ENCODE measurements at places on chromosomes 11 and 22.

DNA sequence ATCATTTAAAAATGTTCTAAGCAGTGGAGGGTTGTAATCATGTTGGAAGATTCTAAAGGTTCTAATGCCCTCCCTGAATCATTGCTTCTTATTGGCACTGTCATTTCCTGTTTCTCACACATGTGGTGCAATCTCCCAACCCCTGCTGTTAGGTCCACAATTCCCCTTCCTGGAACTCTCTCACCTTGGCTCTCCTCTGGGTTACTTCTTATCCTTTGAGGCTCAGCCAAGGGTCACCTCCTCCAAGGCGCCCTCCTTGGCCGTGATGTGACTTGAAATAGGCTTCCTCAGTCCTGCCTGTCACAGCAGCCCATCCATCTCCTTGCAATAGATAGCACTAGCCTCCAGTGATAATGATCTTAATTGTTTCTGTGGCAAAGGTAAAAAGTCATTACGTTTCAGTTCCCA lies 149.8 kb downstream of the TTC17 start:
- no peak for DNase-seq

DNA sequence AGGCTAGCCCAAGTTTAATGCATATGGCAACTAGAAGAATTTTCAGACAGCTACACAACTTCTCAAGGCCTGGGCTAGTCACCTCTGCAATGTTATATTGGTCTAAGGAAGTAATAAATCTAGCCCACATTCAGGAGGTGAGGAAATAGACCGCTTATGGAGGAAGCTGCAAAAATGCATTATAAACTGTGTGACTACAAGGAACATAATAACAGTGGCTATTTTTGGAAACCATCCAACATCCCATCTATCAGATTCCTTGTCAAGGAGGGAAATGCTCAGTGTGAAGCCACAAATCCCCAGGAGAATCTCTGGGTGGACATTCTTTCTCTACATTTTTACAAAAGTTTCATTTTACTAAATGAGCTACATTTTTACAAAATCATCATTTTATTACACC lies 76.1 kb downstream of the BBOX1 start:
- DNase-seq = no peak

DNA sequence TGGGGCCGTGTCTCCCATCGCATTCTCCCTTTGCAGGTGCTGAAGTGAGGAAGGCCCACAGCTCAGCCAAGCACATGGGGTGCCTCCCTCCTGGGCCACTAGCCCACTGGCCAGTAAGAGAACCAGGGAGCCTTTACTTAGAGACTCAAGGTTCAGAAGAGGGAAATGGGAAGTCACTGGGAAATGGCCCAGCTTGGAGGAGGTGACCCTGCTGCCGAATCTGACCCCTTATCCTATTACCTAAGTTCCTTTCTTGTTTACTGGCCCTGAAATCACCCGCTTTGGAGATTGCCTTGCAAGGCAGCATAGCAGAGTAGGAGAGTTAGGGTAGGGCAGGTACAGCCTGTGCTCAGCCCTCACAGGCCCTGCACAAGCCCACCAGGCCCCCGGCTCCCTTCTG lies 24.4 kb downstream of the UPB1 start:
- DNase-seq = no peak

GRCh38 chr11:76148941-76149613 lies 57.2 kb downstream of the WNT11 start:
- DNase-seq = no peak

DNA sequence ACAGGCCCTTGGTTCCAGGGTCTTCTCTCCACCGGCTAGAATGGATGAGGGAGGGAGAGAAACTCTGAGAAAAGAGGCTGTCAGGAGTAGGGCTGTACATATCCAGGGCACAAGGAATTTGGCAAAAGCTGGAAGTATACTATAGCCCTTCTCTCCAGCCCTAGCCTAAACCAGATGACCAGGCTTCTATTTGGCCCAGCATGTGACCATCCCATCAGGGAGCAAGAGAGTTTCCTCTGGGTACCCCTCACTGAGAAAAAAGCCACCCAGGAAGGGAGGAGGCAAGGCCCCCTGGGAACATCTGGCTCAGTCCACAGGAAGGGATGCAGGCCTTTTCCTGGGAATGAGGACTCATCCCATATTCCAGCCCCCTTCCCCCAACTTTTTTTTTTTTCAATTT lies 8.3 kb downstream of the CD44 start:
- DNase-seq = no peak

DNA sequence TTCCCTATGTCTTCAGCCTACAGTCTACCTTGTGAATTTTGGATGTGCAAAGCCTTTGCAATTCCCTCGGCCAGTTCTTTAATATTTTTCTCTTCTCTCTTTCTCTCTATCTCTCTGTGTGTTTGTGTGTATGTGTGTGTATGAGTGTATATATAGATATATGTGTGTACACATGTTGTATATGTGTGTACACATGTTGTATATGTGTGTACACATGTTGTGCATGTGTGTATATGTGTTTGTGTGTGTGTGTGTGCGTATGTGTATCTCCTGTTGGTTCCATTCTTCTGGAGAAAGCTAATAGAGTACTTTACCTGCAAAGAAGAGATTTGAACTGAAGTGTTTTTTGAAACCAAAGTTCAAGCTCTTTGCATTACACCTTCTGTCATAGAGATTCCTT lies 155.0 kb downstream of the LUZP2 start:
- no peak for DNase-seq

GRCh38 chr11:111445586-111445985 lies 66.5 kb upstream of the POU2AF1 start:
- DNase-seq = no peak

DNA sequence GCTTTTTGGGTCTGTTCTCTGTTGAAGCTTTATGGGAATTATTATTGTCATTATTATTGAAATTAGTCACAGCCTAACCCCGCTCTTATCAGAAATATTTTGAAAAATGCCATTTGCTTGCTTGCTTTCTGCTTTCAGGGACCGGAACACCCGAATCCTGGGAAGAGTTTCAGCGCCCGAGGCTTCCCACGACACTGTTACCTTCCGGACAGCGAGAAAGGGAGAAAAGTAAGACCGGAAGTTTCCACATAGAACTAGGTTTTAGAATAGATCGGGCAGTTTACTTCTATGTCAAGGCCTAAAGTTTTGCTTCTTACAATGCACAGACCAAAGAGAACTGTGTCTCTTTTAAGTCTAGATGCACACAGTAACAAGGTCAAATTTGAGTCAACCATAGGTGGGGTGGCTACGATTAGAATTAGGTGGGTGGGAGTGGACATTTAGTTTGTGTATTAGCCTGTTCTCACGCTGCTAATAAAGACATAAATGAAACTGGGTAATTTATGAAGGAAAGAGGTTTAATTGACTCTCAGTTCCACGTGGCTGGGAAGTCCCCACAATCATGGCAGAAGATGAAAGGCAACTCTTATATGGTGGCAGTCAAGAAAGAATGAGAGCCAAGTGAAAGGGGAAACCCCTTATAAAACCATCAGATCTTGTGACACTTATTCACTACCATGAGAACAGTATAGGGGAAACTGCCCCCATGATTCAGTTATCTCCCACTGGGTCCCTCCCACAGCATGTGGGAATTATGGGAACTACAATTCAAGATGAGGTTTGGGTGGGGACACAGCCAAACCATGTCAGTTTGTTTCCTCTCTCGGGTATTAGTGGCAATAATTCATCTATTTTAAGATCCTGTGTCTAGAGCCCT lies 12.9 kb downstream of the MPEG1 start:
- DNase-seq = no peak

DNA sequence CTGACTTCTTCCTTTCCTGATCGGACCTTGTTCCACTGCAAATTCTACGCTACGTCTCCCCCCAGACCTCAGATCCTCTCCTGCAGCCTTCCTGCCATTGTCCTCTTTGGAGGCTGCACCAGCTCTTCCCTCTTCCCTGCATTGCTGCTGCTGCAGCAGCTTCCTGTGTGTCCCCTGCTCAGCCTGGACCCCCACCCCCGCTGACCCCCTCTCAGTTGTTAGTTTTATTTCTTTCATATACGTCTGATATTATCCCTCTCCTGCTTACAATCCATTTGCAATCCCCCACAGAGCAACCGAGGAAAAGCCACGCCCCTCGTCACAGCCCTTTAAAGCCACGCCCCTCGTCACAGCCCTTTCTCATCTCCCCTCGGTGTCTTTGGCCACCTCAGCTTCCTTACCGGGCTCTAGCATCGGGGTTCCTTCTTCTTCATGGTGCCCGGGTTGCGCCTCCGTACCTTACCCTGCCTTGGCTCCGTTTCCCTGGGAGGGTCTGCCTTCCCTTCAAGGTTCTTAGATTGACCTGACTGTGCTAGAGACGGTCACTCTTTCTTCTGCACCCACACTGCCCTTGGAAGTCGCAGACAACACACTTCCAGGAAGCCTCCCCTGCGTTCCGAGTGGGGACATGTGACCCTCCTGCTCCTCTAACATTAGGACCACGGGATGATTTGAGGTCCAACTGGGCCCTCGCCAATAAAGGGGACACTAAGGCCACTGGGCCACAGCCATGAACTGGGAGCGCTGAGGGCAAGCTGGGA lies 4.8 kb downstream of the MRGPRG start:
- no peak for DNase-seq

DNA sequence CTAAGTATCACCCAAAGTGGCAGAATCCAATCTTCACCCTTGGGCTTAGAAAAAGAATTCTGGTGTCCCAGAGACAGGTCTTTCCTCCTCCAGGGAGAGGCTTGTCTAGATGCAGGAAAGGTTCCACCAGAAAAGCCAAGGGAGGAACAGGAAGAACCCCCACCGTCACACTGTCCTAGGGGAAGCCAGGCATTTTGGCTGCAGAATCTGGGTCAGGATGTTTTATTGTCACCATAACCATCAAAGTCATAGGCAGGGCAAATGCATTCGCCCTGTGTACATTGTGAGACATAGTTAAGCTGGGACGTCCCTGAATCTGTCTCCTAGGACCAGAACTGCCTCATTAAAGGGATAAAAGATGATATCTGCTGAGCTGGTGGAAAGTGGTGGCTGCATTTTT lies 590.5 kb downstream of the OPCML start:
- no peak for DNase-seq

- DNase-seq = no peak
Observed at GRCh38 chr11:19868281-19868821, 155.7 kb downstream of the NAV2 start.

GRCh38 chr11:10118865-10119264 lies 175.2 kb downstream of the SBF2 start:
- no peak for DNase-seq

DNA sequence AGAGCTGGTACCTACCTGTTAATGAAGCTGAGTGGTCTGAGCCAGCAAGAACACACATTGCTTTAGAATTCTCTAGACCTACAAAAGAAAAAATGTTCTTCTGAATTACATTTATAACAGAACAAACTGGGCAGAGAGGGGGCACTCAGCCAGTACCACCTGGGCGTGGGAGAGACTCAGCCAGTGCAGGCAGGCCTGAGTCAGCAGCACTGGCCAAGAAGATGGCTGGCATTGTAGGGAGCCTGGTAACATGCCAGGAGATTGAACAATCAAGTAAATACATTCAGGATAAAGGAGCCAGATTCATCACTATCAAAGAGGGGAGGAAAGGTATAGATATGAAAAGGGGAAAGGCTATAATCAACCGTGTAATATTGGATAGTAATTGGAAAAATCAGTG lies 19.9 kb downstream of the SERGEF start:
- DNase-seq = no peak

DNA sequence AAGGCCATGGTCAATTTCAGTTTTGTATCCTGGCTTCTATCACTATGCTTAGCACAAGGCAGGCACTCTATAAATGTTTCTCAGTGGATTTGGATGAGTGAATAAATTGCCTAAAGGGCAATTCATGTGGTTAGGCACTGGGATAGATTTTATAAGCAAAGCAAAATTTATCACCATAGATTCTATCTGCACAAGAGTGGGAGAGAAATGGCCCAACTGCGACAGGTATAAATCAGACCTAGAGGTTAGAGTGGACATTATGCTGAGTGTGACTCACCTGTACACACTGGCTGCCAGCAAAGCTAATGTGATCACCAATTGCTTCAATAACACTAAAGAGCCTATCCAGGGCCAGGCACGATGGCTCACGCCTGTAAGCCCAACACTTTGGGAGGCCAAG lies 514.0 kb downstream of the BUD13 start:
- DNase-seq = no peak

DNA sequence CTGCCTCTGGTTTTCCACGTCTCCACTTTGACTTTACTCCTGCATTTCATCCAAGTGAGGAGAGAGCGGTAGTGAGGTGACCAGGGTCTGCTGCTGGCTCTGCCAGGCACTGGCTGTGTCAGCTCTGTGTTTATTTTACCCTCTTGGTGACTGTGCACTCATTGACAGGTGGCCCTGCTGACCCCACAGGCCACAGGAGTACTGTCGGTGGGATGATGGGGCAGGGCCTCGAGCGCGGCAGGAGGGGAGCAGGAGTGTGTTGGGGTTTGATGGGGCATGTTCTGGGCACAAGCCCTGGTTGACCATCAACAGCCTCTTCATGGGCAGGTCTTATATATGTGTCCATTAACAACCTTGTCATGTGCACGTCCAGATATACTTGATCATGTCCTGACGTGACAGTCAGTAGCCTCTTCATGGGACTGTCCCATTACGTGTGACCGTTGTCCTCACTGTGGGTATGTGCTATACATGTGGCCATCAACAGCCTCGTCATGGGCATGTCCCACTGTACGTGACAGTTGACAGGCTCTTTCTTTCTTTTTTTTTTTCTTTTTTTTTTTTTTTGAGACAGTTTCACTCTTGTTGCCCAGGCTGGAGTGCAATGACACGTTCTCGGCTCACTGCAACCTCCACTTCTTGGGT lies 31.4 kb upstream of the ACR start:
- no peak for DNase-seq

- no peak for DNase-seq
Observed at GRCh38 chr11:134536677-134537076, 124.6 kb upstream of the B3GAT1 start.

GRCh38 chr11:70641369-70641768 lies 243.0 kb downstream of the CTTN start:
- DNase-seq = no peak
